ENCODE measurements at places on chromosomes 5 and 9. TPM values are rescaled to one million over a fixed set of nuclear protein-coding genes. Genes with fewer than 3 reads are reported as not detected.

GRCh38 chr5:116681334-116682013, 106.9 kb upstream of the SEMA6A start:
- no peak for DNase-seq

DNA sequence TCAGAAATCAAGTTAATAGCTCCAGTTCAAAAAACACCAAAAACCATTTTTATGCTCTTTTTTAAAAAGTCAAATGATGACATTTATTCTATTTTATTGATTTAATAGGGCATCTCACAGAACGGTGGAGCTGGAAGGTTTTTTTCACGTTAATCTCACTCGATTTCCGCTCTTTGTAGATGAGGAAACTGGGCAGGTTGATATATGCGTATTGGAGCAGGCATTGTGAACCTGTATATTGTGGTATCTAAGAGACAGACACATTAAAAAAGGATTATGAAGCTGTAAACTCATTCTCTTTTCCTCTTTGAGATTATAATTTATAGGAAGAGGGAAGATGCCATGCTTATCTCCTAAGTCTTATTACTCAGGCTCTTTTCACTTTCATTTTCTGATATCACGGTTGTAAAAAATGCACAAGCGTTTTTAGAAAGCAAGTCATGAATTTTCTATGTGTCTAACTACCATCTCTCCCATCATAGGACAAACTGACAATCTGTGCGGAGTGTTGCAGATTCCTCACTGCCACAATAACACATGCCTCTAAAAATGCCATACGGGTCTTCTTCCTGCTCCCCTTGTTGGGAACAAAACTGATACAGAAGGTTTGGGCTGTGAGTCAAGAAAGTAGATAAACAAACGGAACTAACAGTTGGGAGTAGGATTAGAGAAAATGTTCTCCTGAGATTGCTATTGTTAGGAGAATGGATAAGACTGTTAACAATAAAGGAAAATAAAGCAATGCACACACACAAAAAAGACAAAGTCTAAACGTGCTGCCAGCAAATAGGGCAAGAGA, 1997.7 kb downstream of the MAT2B start:
- no peak for DNase-seq

Gene IFNA2
- not detected for total RNA-seq

Gene DNAJC25
- 12.0 TPM for total RNA-seq

Gene TSSK1B
- not detected for total RNA-seq

All from NCI-H460 (cell line).